Upper lobe of left lung (tissue), 6 donors: ENCODE measurements at places on chromosomes 3 and 15.
A peak's percentile ranks its signal among the peaks of the same experiment; 100 is the strongest.

DNA sequence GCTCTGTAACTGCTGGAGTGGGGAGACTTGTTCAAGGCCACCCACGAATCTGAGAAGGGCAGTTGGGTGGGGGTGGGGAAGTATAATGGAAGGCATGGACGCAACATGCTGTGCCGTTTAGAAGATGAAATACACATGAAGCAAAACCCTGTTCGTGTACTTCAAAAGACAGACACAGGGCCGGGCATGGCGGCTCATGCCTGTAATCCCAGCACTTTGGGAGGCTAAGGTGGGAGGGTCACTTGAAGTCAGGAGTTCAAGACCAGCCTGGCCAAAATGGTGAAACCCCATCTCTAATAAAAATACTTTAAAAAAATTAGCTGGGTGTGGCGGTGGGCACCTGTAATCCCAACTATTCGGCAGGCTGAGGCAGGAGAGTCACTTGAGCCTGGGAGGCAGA, 36.9 kb upstream of the SFMBT1 start:
- DNase-seq = no peak

DNA sequence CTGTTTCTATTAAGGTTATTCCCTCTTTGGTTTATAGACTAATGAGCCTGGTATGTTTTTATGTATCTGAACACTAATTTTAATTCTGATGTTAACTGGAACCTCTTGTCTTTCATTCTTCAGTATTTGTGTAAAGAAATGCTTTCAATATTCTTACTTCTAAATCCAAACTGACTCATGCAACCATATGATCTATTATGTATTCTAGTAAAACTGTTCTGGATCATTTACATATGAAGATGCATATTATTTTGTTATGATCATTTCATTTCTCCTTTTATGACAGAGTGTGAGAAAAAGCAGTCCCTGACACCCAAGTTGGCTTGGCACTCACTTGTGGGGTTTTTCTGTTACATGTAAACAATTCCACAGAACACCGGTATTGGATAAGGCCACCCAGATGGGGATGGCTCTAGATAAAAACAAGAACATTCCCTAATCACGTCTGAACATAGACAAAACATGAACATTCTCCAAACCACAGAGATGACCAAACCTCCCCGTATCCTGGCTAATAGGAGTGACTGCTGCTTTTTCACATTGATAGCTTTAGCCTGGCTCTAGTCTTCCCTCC, 72.2 kb upstream of the EPHB3 start:
- no peak for DNase-seq

- DNase-seq = no peak
Measured at GRCh38 chr3:136404056-136404455, 153.9 kb downstream of the PCCB start.

GRCh38 chr3:51691021-51691420, 15.8 kb upstream of the GRM2 start:
- no peak for DNase-seq

- no peak for DNase-seq
Measured at GRCh38 chr3:20421-20820, 176.1 kb upstream of the CHL1 start.

DNA sequence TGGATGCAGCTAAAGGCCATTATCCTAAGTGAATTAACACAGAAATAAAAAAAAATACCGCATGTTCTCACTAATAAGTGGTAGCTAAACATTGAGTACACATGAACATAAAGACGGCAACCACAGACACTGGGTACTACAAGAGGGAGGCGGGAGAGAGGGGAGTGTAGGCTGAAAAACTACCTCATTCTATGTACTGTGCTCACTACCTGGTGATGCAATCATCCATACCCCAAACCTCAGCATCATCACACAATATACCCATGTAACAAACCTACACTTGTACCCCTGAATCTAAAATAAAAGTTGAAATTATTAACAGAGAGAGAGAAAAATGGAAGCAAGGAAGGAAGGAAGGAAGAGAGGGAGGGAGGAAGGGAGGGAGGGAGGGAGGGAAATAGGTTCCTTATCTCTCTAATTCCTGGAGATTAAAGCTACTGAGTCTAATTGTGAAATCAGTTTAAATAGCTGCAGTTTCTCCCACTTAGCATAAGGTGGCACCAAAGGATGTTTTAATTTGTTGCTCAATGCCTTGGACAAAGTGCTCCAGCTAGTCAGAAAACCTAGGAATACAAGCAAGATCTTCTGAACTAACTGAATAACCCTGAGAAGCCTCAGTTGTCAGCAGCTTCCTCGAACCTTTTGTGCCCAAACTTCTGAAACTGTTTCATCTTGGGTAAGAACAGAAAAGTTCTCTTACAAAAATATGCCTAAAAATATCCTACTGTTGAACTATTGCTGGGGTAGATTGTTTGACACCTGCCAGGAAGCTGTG, 79.4 kb upstream of the ATP11B start:
- DNase-seq = no peak

DNA sequence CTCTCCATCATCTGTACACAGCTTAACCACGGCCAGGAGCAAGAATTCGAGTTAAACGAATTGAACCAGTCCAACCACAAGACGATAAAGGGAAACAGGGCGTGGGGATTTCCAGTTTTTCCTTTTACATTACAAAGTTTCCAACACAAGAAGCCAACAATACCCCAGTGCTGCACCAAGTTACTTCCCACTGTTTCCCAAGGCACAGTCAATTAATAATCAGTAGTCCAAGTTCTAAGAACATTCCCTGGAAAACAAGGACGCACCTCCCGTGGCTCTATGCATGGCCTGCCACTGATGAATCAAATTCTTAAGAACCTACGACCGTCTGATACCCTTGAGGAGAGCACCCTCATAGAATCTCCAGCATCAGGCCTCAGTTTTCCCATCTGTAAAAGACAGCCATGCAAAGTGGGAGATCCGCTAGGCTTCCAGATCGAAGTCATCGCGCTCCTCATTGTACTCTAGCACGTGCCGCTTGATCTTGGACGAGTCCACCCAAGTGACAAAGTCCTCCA, 774 bp downstream of the IMP3 start:
- DNase-seq = no peak

DNA sequence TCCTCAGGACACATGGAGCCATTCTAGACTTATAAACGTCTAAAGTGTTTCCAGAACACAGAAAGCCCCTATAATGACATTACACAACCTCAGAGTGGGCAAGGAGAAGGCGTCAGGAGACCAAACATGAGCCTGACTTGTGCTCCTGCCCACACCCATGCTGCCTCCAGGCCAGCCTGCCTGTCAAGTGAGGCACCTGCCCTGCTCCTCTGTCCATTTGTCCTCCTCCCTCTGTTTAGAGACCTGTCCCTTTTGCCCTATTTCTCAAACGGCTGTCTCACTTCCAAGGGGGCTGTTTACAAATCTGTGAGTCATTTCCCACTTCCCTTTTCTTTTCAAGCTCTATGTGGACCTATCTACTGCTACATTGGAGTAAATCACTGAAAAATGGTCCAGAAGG, 21.0 kb downstream of the ZDHHC3 start:
- no peak for DNase-seq

DNA sequence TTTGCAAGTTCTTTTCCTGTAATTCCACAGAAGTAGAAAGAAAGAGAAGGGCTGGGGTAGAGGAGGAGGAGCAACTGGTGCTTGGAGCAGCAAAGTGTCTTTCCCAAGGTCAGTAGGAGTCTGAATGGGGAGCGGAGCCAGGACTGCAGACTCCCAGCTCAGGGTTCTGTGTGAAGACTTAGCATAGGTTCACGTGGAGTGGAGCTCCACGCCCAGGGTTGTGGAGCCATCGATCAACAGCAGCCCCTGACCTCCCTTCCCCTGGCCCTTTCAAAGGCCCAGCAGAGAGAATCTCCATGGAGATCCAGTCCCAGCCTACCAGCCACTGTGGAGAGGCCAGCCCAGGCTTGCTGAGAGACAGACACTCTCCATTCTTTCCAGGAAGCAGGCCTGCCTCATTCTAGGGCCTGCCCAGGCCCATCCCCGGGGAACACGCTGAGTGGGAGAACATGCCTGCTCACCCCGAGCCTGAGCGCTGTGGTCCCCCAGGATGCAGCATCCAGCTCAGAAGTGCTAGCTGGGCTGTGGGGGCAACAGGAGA, 62.1 kb downstream of the CORO2B start:
- DNase-seq = no peak

DNA sequence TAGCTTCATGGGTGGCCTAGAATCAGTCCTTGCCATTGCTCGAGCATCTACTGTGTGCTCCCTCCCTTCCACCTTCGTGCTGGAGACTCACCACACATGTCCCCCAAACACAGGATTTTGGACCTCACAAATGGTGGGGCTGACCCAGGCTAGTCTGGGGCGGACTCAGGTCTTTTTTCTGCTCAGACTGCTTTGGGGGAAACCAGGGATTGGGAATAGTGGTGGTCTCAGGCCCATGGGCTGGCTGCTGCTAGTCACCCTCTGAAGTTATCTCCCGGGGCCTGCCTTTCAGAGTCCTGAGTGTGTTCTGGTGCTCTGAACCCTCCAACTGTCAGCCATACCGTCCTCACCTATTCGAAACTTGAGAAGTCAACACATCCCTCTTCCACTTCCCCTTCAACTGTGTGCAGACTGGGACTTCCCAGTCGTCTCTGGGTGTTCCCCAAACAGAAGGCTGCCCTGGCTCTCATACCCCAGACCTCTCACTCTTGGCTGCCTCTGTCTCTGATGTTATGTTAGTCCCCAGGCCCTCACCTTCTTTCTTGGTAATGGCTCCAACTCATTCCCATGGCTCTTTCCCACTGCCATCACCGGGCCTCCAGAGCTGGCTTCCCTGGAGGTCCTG, 46.0 kb downstream of the PPCDC start:
- DNase-seq = peak; percentile 67

DNA sequence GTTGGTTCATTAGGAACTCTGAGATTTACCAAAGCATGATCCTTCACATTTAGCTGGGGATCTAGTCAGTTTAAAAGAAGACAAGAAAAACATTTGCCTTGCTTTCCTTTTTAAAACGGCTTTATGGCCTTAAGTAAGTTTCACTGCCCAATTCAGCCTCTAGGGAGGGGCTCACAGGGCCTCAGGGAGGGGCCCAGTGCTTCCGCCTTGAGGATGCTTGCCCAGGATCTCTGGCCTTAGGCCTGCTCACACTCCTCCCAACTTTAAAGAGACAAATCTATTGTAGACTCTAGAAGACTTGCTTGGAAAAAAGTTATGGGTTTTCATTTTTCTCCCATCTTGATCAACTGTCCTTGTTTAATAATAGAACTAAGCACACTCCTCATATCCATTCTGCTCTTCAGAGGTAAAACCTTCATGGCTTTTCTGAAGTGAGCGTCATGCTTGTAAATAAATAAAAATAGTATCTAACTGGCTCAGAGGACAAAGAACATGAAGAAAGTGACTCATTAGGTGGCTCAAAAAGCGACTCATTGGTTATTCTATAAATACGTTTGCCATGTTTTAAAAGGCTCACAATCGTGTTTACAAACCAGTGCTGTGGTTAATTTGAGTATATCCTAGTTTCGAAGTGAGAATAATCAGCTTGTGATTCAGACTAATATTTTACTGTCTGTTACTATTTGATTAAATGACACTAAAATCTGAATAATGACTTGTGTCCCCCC, 13.7 kb downstream of the PDHB start:
- no peak for DNase-seq

DNA sequence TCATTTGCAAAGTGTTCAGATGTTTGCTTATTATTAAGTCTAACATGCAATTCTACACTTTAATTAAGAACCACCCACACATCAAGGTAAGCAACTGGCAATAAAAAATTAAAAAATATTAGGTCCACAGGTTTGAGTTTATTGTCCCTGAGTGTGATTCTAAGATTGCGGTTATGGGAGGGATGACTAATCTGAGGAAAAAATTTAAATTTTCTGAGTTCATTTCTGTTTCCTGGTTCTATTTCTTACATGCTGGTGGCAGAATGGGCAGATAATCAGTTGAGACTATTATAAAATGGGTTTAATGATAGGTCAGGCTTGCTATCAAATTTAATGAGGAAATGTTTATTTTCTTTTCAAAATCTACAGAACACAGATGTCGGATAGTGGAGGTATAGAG, 105.9 kb downstream of the TP63 start:
- no peak for DNase-seq

DNA sequence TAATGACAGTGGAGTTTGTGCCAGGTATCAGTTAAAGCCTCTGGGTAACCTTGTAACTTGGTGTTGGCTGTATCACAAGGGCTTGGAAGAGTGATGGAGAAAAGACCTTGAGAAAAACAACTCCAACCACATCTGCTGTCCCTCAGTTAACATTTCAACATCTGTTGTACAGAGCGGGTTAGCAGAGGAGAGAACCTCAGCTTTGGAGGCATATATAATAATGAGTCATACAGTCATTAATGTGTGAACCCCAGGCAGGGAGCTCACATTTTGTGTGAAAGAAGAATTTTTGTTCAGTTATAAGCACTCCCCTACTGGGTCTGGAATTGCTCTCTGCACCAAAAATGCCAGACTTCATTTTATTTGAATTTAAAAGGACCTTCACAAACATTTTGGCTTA, 439.5 kb downstream of the PDCD6IP start:
- DNase-seq = no peak

- DNase-seq = no peak
Measured at GRCh38 chr3:149020196-149020838, 29.0 kb downstream of the GYG1 start.

DNA sequence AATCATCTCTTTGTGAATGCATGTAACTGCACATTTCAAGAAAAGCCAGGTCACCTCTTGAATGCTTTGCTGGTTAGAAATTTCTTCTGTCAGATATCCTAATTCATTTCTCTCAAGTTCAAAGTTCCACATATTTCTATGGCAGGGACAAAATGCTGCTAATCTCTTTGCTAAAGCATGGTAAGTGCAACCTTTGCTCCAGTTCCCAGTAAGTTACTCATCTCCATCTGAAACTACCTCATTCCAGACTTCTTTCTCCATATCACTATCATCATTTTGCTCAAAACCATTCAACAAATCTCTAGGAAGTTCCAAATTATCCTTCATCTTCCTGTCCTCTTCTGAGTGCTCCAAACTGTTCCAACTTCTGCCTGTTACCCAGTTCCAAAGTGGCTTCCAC, 230.6 kb downstream of the ZMAT3 start:
- no peak for DNase-seq

DNA sequence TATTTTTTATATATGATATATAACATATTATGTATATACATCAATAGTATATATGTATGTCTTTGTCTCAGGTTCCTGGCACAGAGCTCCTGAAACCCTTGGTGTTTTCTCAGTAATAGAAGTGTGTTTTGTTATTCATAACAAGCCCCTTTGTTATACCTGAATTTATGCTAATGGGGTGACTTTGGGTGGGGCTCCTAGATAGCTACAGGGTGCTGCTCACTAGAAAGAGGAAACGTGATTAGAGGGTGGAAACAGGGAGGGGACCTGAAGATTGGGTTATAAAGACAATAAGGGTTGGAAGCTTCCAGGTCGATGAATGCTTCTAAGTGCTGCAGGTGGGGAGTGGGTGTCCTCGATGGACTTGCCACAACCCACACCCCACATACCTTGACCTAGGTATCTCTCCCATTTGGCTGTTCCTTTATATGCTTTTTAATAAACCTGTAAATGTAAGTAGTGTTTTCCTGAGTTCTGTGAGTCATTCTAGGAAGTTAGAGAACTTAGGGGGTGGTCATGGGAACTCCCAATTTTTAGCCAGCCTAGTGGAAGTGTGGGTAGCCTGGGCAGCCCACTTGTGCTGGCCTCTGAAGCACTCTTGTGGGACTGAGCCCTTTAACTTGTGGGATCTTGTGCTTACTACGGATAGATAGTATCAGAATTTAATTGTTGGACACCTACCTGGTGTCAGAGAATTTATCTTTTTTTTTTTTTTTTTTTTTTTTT, 36.9 kb upstream of the C15orf39 start:
- DNase-seq = no peak

- no peak for DNase-seq
Measured at GRCh38 chr3:161072751-161073150, 32.4 kb downstream of the B3GALNT1 start.

- no peak for DNase-seq
Measured at GRCh38 chr3:11136116-11136515, 18.2 kb upstream of the HRH1 start.

- no peak for DNase-seq
Measured at GRCh38 chr3:100029052-100029451, 85.2 kb downstream of the FILIP1L start.
